ENCODE measurements at places on chromosomes 1 and 21. TPM values are rescaled to one million over a fixed set of nuclear protein-coding genes. Genes with fewer than 3 reads are reported as not detected.

Gene S100A9
- total RNA-seq = 10.7 TPM

- DNase-seq = no peak
These were observed 43.9 kb downstream of the SUSD4 start for GRCh38 chr1:223319905-223320580.

Gene CCDC185
- total RNA-seq = 29.8 TPM

- no peak for DNase-seq
These were observed 38.9 kb downstream of the EPHB2 start for GRCh38 chr1:22749503-22749902.

GRCh38 chr1:8015036-8015808 is 10.9 kb downstream of the ERRFI1 start:
- DNase-seq = peak; percentile 52

- no peak for DNase-seq
These were observed 710 bp upstream of the PRPF3 start for GRCh38 chr1:150320667-150320978.
